ENCODE measurements at places on chromosomes 1 and 21. TPM values are rescaled to one million over a fixed set of nuclear protein-coding genes. Genes with fewer than 3 reads are reported as not detected.

RIPPLY3 gene
- not detected for total RNA-seq

PLA2G2C gene
- total RNA-seq, result not detected

EXTL1 gene
- 8.0 TPM for total RNA-seq

TRIM67 gene
- total RNA-seq, result under 0.01 TPM

CFAP107 gene
- not detected for total RNA-seq

GCLM gene
- 20.7 TPM for total RNA-seq

GPBP1L1 gene
- 131 TPM for total RNA-seq

FLG2 gene
- total RNA-seq, result not detected

FAM72B gene
- 3.4 TPM for total RNA-seq

DMAP1 gene
- 18.5 TPM for total RNA-seq
